Activated T-helper 1 cell treated with anti-CD3 and anti-CD28 coated beads, Interleukin-2, amount 50 U/mL, for 16 hours (primary cell): ENCODE measurements at places on chromosomes 6 and 20.

DNA sequence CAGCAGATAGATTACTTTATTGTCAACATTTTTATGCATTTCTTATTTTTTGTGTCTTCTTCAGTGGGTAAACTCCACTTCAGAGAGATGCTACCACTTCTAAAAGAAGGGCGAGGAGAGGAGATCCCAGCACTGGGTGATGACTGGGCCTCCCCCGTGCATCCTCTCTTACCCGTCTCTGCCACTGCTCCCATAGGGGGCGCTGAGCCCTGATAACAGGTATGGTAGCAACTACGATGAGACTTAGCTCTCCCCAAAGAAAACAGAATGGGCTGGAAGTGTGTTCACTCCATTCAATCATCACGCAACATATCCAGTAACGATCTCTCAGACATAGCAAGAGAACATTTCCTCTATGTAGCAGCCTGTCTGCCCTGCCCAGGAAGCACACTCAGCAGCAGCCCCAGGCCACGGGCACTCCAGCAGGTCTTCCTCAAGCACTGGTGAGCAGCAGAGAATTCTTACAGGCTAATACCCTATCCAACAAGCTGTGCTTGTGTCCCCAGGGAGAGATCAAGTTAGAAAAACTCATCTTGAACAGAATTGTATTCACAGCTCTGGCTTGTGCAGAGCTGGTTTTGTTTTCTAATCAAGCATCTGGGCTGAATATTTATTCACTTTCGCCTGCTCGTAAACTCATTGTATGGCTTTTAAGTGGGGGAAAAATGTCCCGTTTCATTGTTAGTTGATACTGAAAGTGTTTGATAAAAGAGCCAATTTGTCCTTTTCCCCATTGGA, 533.1 kb upstream of the CDH4 start:
- no peak for DNase-seq

DNA sequence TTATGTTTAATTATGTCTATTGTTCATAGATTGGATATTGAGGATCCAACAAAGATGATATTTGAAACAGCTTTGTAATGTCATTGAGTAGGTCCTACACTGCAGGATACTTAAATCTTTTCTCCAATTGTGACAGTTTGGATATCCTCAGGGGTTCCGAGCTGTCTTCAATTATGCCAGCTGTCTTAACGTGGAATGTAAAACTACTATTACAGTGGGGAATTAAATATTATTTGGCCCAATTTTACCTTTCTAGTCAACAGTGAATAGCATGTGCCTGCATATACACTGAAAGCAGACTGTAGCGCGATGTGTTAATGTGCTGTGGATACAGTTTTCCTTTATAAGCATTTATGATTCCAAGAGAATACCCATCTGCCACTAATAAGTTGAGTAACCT, 156.9 kb downstream of the GRIK2 start:
- no peak for DNase-seq

DNA sequence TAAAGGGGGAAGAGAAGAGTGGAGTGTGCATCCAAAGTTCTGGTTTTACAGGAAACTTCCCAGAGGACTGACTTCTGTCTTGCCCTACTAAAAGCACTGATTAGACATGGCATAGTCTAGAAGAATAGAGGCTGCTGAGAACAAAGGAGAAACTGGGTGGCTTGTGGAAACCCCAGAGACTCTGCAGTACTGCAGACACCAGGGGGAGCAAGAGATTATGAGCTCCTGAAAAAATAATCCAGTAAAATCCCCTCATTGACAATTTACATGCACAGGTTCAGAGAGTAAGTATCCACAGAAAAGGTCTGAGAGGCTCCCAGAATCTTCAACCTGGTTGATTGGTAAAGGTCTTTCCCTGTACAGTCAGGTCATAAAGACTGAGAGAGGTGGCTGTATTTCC, 48.7 kb upstream of the CLVS2 start:
- DNase-seq = no peak

- no peak for DNase-seq
Observed at GRCh38 chr20:22805219-22805618, 220.8 kb upstream of the FOXA2 start.
